Effector CD8-positive, alpha-beta T cell (primary cell): ENCODE measurements at places on chromosomes 6 and 20.

DNA sequence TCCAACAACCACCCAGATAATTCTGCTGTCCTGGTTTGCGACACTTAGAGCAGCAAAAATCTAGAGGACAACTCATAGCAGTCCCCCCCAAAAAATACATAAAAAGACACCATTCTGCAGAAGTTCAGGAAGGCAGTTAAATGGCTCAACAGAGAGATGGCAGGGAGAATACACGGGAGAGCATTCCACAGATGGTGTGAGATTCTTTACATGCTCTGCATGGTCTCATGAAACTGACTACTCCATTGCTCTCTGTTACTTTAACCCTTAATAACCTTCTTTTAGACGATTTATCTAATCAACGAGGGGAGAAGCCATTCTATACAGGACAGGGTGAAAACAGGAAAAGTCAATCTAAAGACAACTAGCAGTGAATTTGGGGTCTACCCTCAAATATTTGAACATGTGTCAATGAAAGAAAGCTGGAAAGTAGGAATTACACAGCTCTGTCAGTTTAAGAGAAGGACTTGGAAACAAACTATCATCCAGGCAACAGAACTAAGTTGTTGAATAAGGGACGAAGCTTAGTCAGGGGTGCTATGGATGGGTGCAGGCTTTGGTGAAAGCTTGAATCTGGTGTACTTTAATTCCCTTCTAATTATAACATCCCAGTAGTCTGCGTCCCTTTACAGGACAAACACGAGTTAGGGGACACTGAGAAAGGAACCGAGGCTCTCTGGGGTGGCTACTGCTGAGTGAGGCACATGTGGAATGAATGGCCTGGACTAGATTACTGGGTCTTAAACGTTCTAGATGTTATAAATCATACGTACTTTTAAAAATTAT lies 5.1 kb downstream of the PERP start:
- DNase-seq = no peak

- no peak for DNase-seq
These were observed 108.4 kb downstream of the PLCB4 start for GRCh38 chr20:9177278-9177677.

DNA sequence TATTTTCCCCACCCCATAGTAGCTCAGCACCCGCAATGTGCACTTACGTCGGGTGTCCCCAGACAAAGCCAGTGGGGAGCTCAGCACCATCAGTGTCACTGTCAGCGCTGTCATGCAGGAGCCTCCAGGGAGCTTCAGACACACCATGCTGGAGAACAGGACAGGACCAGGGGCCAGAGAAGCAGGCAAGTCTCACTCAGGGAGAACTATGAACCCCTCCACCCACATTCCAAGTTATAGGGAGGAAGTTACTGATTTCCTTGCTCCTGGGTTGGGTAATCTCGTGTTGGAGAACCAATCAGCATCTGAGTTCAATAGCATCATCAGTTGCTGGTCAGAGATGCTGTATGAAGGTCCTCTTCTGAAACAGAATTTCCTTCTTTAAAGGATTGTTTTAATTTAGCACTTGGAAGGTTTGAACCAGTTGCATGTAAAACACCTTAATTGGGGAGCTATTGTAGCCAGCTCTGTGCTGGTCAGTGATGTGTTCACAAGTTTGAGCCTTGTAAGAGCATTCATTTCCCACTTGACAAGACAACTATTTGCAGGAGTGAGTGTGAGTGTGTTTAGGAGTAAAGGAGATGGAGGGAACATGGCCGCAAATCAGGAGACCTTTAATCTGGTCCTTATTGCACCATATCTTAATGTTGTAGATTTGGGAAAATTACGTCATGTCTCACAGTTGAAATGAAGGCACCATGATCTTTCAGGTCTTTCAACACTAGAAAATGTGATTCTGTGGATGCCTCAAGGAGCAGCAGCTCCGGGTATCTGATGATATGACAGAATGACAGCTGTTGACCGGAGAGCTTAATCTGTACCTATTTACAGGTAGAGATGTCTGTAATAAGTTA lies at the start of gene HLA-DRB1:
Gene HLA-DRB1, minus strand, starts transcription at position 253 of the 854 bp plus-strand sequence. Its CDS starts 106 bp downstream, at position 147.
- DNase-seq = no peak

GRCh38 chr6:93801101-93801847 lies 381.9 kb upstream of the EPHA7 start:
- no peak for DNase-seq

DNA sequence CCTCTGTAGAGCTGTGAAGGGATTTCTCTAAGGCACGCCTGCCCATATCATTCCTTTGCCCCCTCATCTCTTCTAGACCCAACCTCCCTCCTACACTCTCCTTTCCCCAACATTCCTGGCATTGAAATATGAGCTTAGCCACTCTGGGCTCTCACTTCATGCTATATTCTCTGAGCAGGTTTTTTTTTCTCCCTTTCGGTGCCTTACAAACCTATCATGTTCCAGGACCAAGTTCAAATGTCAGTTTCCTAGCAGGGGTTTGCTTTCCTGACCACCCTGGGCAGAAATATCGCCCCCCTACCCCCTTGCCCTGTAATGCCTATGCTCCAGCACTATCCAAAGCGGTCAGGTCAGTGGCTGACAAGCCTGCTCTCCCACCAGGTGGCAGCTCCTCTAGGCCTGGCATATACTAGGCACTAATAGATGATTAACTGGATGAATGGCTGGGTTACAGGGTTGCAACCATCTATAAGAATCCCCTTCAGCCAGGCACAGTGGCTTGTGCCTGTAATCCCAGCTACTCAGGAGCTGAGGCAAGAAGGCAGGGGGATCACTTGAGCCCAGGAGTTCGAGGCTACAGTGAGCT lies 25.7 kb upstream of the AAR2 start:
- no peak for DNase-seq

DNA sequence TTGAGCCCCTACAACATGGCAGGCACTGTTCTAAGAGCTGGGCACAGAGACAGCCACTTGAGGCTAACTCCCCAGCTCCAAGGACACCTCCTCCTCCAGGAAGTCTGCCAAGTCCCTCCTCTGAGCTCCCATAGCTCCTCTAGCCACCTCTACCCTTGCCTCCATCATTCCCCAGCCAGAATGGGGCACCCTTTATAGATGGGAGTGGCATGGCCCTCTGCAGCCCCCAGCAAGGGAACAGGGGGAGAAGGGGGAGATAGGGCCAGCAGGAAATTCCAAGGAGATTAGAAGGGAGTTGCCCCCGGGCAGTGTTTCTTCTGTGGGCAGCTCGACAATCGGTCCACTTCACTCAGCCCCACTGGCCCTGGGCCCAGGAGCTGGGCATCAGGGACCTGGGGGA lies 19.7 kb upstream of the TLDC2 start:
- no peak for DNase-seq

DNA sequence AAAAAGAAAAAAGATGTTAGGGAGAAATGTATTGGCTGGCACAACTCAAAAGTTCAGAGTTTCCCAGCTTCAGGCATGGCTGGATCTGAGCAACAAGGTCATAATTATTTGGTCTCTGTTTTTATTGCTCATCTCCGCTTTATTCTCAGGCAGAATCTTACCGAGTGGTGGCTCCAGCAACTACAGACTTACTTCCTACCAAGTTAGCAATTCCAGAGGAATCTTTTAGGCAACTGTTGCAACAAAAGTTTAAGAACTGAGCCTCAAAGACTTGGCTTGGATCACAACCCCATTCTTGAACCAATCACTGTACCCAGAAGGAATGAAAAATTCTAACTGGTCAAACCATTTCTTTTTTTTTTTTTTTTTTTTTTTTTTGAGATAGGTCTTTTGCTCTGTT lies 35.5 kb upstream of the NCOA3 start:
- no peak for DNase-seq

DNA sequence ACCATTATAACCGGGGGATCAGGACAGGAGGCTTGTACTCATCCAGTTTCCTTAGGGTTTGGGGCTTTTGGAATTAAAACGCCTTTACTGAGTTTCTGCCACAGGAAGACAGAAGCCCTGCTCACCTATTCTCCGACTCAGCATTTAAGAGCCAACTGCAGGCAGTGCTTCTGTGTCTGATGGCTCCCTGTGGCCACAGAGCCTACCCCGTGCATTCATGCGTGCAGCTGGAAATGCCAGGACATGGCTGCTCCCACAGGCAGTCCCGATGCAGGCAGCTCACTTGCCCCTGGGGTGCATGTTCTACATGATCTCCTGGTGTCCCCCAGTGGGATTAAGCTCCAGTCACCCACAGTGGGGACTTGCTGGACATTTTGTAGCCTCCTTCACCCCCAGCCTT lies 22.2 kb downstream of the ZNF831 start:
- DNase-seq = no peak

- DNase-seq = no peak
These were observed 5.1 kb downstream of the TP53RK start for GRCh38 chr20:46683939-46684750.

DNA sequence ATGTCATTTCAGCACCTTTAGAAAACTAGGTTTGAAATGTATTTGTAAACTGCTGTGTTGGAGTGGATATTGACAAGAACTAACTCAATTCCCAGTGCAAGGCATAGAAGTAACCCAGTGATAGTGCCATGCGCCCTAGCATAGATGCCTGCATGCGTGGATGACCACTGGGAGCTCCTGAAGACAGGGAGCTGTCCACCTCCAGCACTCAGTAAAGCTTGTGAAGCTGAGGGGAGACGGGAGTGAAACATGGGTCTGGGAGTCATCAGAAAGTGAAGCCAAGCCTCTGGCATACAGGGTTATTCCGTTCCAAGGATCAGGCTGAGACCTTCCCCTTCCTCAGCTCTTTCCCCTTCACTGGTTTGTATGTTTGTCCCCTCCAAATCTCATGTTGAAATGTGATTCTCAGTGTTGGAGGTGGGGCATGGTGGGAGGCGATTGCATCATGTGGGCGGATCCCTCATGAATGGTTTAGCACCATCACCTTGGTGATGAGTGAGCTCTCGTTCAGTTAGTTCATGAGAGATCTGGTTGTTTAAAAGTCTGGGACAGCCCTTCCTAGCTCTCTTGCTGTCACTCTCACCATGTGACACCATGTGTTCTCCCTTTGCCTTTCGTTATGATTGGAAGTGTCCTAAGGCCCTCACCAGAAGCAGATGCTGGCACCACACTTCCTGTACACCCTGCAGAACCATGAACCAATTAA lies 146.5 kb upstream of the FERMT1 start:
- DNase-seq = no peak

DNA sequence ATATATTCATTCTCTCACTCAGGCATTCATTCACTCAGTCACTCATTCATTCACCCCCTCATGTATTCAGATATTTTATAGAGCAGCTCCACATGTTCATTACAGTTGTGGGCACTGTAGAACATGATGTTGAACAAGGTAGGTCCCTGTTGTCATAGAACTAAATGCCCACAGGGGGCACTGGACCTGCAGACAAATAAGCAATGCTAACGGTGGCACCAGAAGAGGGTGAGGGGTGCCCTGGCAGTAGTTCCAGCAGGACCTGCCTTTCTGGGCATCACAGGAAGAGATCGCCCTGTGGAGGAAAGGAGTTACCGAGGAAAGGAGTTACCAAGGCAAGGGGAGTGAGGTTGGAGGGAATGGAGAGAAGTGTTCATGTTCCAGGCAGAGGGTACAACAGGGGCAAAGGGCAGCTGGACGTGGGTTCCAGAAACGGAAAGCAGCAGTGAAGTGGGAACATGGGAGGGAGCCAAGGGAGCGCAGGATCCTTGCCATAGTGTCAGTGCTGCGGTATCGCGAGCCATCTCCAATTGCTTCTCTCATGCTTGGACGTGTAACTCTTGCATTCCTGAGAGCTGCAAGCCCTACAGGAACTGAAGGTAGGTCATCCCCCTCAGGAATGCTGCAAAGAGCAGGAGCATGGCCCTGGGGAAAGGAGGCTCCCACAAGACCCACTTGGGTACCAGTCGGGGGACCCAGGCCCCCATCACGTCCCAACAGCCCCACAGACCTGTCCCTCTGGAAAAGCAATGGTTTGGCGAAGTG lies 128.2 kb downstream of the EDN3 start:
- DNase-seq = no peak

- DNase-seq = no peak
These were observed 76.1 kb upstream of the PHACTR1 start for GRCh38 chr6:12640438-12640837.

GRCh38 chr20:17480696-17481095 lies 50.5 kb downstream of the BFSP1 start:
- DNase-seq = no peak

DNA sequence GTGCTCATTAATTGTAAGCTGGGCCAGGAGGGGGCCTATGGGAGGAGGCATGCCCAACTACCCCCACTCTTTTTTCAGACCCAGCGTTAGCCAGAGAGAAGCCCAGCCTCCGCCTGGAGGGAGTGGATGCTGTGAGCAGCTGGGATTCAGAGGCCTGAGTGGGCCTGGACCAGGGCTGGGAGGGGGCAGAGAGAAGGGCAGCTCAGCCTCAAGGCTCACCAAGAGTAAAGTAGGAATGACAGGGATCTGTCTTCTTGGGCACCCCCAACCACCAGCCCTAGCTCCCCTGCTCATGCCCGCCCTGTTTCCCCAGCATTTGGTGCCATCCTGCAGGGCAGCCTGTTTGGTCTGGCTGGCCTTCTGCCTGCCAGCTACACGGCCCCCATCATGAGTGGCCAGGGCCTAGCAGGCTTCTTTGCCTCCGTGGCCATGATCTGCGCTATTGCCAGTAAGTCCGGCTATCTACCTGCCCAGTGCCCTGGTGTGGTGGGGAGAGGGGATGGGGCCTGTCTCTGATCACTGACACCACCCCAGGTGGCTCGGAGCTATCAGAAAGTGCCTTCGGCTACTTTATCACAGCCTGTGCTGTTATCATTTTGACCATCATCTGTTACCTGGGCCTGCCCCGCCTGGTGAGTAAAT lies 6.8 kb downstream of the SLC29A1 start:
- no peak for DNase-seq

DNA sequence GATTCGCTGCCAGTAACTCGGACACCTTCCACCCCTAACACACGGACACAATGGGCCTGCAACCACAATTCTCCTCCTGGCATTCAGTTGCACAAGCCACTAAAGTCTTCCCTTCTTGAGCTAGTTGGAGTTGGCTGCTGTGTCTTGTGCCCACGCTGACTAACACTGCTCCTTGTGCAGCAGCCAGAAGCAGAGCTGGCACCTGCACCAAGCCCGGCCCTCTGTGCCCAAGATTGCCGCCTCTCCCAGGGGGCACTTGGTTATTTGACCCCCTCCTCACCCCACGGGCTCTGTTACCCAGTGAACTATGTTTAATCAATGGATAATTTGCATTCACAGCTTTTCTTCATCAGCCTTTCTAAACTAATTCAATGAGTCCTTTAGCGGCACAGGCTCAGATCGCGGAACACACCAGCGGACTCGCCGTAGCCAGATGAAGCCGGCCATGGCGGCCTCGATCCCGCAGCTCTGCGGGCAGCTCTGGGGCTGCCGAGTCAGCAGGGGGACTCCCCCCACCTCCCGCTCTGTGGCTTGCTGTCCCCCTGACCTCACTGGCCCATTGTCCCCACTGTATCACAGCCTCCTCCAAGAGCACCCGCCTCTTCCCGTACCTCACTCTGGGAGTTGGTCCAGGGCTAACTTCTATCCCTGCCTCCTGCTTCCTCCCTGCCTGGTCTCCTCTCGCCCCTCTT lies 94.8 kb upstream of the AFDN start:
- DNase-seq = no peak

GRCh38 chr6:108640104-108640503 lies 79.4 kb downstream of the FOXO3 start:
- DNase-seq = no peak

DNA sequence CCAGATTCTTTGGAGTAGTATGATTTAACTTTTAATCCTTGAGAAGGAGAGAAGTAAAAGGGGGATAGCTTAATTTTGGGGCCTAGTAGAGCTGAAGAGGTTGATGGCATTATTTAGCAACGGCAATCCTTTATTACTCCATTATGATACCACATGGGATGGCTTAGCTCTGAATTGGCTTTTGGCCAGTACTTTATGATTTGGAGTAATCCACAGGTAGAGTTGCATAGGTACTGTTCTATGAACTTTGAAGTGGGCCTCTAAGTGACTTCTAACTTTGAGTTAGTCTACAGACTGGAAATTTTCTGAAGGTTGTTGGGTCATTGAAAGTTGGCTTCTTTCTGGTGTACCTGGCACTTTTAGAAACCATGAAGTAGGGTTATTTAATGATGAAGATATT lies 11.6 kb downstream of the YWHAB start:
- no peak for DNase-seq
